AG09319 (cell line): ENCODE measurements at places on chromosomes 13 and 19.

- no peak for DNase-seq
Measured at GRCh38 chr13:84662491-84662890, 780.2 kb upstream of the SLITRK1 start.

DNA sequence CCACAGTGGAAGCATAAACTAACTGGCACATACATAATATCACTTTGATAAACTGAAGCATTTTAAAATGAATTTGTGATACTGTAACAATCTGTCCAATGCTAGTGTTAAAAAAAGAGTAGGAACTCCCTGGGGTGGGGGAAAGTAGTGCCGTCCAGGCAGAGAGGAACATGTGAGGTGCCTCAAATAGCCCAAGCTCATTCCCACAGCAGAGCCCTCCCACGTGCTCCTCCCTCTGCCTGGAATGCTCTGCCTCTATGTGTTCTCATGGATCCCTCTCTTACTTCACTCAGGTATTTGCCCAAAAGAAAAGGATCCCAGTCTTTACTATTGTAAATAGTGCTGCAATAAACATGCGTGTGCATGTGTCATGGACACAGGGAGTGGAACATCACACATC lies 188.1 kb downstream of the NHLRC3 start:
- DNase-seq: no peak

DNA sequence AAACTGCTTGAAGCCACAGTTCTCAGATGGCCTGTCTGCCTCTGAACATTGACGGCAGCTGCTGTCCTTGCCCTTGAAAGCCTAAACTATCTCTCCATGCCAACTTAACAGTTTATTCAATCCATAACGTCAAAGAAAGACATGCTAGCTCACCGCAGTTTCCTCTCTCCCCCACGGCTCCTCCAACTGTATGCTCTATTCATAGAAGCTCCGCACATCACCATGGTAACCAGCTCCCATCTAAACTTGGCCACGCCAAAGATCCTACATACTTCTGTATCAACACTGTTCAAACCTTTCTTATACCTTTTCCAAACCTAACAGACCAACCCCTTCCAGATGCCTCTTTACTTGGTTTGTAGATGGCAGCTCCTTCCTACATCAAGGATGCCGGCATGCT lies 48.6 kb downstream of the ZNF91 start:
- DNase-seq: no peak

GRCh38 chr19:6677883-6678689 lies 8.1 kb upstream of the TNFSF14 start:
- no peak for DNase-seq

DNA sequence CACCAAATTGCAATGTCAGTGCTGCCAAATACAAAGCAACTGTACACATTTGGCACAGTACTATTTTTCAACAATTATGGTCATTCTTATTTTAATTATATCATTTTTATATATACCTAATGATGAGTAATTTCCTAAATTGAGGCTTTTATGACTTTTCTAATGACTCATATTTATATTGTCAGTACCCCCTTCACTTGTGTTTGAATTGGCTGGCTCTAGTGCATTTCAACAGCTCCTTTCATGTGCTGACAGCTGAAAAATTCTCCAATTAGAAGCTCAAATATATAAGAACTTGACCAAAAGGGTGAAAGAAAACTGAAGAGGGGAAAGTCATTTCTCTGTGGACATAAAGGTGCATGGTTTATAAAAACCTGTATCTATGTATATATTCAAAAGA lies 263.3 kb downstream of the SLITRK1 start:
- no peak for DNase-seq

GRCh38 chr13:24642219-24642618 lies 38.0 kb upstream of the ATP12A start:
- no peak for DNase-seq

DNA sequence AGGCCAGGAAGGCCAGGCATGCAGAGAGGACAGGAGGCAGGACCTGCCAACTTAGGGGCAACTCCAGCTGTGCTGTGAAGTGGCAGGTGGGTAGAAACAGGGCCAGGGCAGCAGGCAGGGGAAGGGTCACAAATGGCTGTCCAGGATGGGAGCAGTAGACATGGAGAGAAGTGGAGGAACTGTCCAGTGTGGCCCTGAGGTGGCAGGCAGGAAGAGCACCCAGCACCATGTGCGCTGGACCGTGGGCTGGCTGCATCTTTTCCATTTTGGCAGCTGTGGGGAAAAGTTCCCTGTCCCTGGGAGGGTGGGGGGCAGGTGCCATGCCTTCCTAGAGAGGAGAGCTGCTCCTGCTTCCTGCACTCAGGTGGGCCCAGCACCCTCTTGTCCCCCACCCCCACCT lies 13.8 kb downstream of the DEDD2 start:
- DNase-seq: no peak

GRCh38 chr13:101946401-101946800 lies 455.4 kb downstream of the FGF14 start:
- DNase-seq: no peak

GRCh38 chr13:23963947-23964346 lies 66.6 kb upstream of the C1QTNF9B start:
- no peak for DNase-seq

- no peak for DNase-seq
Measured at GRCh38 chr13:39552246-39552645, 50.7 kb downstream of the LHFPL6 start.

GRCh38 chr13:83935566-83935965 lies 53.3 kb upstream of the SLITRK1 start:
- no peak for DNase-seq

DNA sequence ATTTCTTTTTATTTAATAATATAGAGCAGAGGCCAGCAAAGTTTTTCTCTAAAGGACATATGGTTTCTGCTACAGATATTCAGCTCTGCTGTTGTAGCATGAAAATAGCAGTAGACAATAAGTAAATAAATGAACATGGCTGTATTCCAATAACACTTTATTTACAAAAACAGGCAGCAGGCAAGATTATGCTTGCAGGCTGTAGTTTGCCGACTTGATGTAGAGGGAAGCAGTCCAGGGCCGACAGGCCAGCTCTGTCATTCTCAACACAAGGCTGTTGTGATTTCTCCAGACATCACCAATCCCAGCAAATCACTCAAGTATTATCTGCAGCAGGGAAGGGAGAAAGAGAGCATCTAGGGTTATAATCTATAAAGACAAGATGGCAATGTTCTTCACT lies 1062.5 kb upstream of the PCDH9 start:
- DNase-seq: no peak

- no peak for DNase-seq
Measured at GRCh38 chr19:21709464-21709863, 57.9 kb downstream of the ZNF100 start.

GRCh38 chr19:50002386-50002960 lies 22.7 kb downstream of the VRK3 start:
- DNase-seq: no peak
